Stimulated activated CD4-positive, alpha-beta T cell treated with anti-CD3 and anti-CD28 coated beads, Interleukin-15, amount 100 ng/mL, for 48 hours (primary cell): ENCODE measurements at places on chromosomes 1 and 21.

DNA sequence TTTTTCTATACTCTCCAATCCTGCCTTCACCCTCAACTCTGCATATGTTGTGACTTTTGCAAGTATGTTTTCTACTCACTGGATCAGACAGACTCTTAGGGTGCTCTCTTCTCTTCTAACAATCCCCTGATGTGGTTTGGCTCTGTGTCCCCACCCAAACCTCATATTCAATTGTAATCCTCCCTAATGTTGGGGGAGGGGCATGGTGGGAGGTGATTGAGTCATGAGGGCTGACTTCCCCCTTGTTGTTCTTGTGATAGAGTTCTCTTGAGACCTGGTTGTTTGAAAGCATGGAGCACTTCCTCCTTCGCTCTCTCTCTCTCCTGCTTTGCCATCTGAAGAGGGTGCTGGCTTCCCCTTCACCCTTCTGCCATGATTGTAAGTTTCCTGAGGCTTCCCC is 148.9 kb upstream of the IGSF21 start:
- no peak for DNase-seq

DNA sequence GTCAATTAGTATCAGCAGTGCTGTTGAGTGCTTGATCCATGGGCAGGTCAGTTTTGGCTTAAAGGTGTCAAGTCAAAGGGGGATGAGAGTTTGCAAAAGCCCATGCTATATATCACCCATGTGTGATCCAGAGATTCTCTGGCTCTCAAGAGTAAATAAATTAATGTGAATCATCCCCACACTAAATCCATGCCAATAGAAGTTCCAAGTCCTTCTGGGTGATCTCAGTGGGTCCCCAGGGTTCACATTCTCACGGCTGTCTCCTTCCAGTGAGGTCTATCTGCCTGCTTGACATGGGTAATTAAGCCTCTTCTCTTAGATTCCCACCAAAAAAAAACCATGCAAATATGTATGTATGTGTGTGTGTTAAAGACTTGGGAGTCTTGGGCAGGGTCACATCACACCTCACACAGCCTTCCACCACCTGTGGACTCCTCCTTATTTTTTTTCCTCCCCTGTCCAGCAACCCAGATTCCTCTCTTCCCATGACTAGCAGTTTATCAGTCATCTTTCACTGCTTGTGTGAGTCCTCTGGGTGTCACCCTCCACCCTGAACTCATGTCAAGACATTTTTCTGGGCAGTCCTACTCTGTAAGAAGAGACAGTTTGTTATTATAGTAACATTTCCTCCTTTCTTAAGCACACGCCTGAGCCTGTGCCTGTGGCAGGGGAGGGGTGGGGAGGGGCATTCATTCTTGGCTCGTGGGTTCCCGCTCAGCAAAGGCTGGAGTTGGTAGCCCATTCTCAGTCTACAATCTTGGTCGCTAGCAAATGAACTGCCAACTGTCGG is 14.3 kb upstream of the S100A11 start:
- DNase-seq = no peak

GRCh38 chr1:157404614-157405013 is 147.7 kb downstream of the FCRL5 start:
- DNase-seq = no peak

- DNase-seq = no peak
Measured at GRCh38 chr1:210882414-210883221, 251.3 kb downstream of the KCNH1 start.

DNA sequence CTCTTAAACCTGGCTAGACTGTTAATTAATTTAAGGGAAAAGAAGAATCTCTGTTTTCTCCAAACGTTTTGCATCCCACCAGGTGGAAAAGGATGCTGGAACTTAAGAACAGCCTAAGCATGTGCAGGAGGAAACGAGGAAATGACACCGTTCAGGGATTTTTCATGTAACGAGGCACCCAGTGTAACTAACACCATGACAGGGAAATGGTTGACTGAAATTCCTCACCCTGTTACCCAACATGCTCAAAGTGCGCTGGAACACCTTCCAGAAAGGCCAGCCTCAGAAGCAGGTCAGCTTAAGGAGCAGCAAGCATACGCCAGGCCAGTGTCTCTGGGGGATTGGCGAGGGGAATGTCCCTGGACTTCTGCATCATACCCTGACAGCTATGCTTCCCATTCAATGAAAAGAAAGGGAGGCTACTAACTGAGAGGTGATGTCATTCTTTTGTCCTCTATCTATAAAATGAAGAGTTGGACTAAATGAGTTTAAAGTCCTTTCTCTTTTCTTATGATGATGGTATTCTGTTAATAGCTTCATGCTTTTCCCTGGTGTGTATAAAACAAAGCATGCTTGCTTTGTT is 21.6 kb downstream of the TNN start:
- no peak for DNase-seq

- DNase-seq = no peak
Measured at GRCh38 chr1:39145331-39145965, 59.0 kb upstream of the MACF1 start.

- no peak for DNase-seq
Measured at GRCh38 chr1:19672237-19672636, 7.6 kb downstream of the HTR6 start.

DNA sequence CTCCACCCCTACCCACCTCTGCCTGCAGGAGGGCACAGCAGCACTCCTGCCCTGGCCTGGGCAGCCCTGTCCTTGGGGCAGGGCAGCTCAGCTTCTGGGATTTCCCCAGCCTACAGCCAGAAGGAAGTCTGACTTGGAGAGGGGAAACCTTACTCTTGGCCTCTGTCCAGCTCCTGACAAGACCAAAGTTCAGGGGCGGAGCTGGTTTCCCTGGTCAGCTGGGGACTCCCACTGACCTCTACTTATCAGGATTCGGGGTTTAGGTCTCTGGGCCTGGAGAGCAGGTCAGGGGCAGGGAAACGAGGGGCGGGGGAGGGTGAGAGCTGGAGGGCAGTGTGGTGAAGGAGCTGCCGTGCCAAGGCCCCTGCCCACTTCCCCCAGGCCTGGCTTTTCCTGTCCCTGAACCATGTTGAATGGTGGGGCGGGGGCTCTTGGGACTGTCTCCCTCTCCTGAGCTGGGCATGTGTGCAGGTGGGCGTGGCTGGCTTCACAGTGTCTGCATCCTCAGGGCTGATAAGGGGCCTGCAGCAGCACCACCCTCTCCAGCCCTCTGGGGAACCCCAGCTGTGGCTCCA is 16.8 kb upstream of the ETV3 start:
- DNase-seq = no peak
